ENCODE measurements at places on chromosomes 3 and 15. TPM values are rescaled to one million over a fixed set of nuclear protein-coding genes. Genes with fewer than 3 reads are reported as not detected.

DNA sequence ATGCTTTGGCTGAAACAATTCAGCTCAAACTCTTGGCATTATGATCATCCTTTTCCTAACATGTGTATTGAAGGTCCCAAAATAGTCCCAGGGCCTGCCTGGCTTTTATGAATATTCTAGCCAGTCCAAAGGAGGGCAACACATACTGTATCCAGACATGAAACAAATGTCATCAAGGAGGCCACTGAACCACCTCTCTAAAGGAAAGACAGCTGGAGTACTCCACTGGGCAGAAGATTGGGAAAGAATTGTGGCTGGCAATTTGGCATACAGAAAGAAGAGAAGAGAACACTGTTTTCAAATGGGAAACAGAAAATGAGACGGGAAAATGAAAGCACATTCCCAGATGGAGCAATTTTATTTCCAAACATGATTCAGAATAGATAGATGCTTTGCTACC lies 80.6 kb downstream of the NCEH1 start:
- no peaks in the 10 kb centered on the region for H3K27me3 ChIP-seq
- H3K36me3 ChIP-seq, result no peaks in the 10 kb centered on the region
- no peaks in the 10 kb centered on the region for H3K4me1 ChIP-seq
- no peak overlapping the region for H3K4me3 ChIP-seq

DNA sequence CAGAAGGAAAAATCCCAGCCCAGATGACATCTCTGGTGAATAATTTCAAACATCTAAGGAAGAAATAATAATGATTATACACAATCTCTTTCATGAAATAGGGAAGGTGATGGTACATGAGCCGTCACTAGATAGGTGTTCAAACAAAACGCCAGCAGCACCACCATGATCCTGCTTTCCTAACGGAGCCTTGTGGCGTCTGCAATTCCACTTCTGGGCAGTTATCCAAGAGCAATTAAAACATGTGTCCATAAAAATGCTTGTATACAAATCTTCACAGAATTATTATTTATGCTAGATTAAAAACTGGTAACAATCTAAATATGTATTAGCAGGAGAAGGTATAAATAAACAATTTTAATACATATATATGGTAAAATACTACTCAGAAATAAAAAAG lies 33.7 kb downstream of the RTP4 start:
- no peak overlapping the region for H3K4me3 ChIP-seq
- H3K27me3 ChIP-seq, result peaks cover 22% of the 10 kb centered on the region
- no peaks in the 10 kb centered on the region for H3K36me3 ChIP-seq
- H3K27ac ChIP-seq, result no peak overlapping the region
- DNase-seq, result no peak

DNA sequence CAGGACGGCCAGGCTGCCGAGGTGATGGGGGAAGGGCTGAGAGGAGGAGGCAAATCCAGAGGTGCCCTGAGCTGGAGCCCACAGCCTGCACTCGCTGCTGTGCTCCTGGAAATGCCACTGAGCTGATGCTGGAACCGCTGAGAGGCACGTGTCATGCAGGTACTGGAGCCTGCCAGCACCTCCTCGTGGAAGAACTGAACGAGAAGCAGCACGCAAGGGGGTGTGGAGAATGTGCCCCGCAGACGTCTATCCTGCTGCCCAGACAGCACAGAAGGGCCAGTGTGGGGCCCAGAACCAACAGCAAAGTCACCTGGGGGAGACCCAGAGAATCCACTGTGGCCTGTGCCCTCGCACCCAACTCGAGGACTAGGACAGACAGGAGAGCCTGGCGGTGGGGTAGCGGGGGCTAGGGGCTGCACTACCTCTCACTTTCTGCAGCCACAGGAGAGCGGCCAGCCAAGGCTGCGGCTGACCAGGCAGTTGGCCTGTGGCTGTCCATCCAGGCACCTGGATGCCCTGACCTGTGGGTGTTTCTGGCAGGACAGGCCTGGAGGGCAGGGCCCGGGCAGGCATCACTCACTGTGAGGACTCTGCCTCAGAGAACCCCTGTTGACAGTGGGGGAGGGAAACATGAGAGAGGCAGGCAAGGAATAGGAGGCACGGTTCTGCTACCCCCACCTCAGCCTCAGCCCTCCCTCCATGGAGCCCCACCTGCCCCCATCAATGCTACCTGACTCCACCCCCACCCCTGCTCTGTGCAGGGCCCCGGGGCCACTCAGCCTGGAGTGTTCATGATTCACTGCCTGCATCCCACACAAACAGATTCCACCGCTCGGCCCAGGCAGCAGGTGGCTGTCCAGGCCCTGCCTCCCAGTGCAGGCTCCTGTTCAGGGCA lies 213.1 kb downstream of the TBC1D2B start:
- H3K36me3 ChIP-seq, result no peaks in the 10 kb centered on the region
- H3K4me1 ChIP-seq, result no peaks in the 10 kb centered on the region
- H3K27ac ChIP-seq, result no peak overlapping the region

- peaks cover 11% of the 10 kb centered on the region for H3K36me3 ChIP-seq
- peaks cover 3% of the 10 kb centered on the region for H3K4me1 ChIP-seq
- H3K27me3 ChIP-seq, result no peaks in the 10 kb centered on the region
- no peak overlapping the region for H3K4me3 ChIP-seq
- DNase-seq, result no peak
These were observed 52.4 kb downstream of the SLC6A6 start for GRCh38 chr3:14454639-14455310.

- no peak overlapping the region for H3K27ac ChIP-seq
- H3K4me1 ChIP-seq, result peaks cover 7% of the 10 kb centered on the region
- DNase-seq, result no peak
- peaks cover 14% of the 10 kb centered on the region for H3K27me3 ChIP-seq
- no peaks in the 10 kb centered on the region for H3K36me3 ChIP-seq
- H3K4me3 ChIP-seq, result no peak overlapping the region
These were observed 53.3 kb downstream of the PPARG start for GRCh38 chr3:12342151-12342550.

GRCh38 chr3:179107617-179108016 lies 36.0 kb upstream of the ZMAT3 start:
- no peak overlapping the region for H3K4me3 ChIP-seq
- H3K27me3 ChIP-seq, result peaks cover 10% of the 10 kb centered on the region
- H3K27ac ChIP-seq, result no peak overlapping the region
- H3K4me1 ChIP-seq, result peaks cover 6% of the 10 kb centered on the region
- DNase-seq, result no peak

GRCh38 chr3:111412656-111413055 lies 129.3 kb upstream of the CD96 start:
- no peak overlapping the region for H3K4me3 ChIP-seq
- no peaks in the 10 kb centered on the region for H3K36me3 ChIP-seq
- no peaks in the 10 kb centered on the region for H3K27me3 ChIP-seq

DNA sequence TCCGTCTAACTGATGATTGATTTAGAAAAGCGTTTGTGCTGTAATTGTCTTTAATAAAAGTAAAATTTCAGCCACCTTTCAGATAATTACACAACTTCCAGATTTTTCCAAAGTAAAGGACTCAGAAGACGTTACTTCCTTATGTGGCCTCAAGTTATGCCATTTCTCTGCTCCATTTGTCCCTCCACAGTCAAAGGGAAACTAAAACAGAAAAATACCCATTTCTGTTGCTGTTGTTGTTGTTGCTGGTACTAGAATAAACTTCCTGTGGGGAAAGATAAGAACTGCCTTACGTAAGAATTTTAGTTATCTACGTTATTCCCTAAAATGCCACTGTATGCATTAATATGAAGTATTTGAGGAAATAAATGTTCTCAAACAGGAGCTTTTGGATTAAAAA lies 153.9 kb downstream of the P3H2 start:
- no peaks in the 10 kb centered on the region for H3K36me3 ChIP-seq
- no peaks in the 10 kb centered on the region for H3K27me3 ChIP-seq
- no peak overlapping the region for H3K4me3 ChIP-seq
- peaks cover under 1% of the 10 kb centered on the region for H3K4me1 ChIP-seq
- no peak for DNase-seq

DNA sequence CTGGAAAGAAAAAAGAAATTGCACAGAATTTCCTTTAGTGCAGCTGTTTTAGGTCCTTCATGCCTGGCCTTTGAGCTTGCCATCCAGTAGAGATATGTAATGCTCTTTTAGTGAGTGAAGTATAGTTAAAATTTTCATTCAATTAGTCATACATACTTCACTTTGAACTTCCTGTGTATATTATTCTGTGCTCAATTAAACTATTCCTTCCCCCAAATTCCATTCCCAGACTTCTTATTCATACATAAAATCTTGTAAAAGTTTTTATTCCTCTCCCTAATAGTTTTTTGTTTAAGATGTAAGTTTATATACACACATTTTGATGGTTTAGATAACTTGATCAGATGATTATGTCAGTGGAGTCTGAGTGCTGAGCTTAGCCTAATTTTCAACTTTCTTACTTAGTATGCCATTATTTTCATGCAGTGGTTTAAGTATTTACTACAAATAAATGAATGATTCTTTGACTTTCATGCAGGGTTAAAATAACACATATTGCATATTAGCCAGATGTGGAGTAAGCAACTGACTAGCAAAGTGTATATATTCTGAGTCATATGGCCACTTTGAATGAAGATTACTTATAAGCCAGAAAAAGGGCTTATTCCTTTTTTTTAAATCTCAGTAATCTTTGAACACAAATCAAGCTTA lies 42.5 kb upstream of the ABHD10 start:
- no peaks in the 10 kb centered on the region for H3K36me3 ChIP-seq
- H3K4me1 ChIP-seq, result no peaks in the 10 kb centered on the region
- DNase-seq, result no peak

DNA sequence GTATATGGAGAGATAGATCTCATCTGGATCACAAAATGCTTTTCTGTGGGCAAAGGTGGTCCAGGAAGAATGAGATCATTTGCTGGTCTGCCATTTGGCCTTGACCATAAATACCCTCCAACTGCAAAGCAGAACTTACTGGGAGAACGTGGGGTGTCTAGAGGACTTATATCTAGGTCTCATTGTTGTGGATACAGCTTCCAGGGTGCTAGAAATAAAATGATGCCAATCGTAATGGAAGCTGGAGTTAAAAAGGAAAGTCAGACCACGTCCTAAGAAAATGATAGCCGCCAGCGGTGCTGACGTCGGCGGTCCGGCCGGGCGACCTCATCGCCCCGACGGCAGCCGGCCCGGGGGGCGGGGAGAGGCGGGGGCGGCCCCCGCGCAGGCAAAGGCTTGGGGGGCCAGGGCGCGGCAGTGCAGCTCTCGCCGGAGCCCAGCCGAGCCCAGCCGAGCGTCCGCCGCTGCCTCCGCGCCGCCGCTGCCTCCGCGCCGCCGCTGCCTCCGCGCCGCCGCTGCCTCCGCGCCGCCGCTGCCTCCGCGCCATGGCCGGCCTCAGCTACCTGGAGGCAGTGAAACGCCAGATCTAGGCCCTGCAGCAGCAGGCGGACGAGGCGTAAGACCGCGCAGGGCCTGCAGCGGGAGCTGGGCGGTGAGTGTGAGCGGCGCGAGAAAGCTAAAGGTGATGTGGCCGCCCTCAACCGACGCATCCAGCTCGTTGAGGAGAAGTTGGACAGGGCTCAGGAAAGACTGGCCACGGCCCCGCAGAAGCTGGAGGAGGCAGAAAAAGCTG lies 89.5 kb downstream of the EOMES start:
- DNase-seq, result peak; percentile 27
- peaks cover 42% of the 10 kb centered on the region for H3K4me1 ChIP-seq
- no peaks in the 10 kb centered on the region for H3K27me3 ChIP-seq
- peak overlapping the region; percentile 85 for H3K27ac ChIP-seq
- H3K36me3 ChIP-seq, result peaks cover 1% of the 10 kb centered on the region

DNA sequence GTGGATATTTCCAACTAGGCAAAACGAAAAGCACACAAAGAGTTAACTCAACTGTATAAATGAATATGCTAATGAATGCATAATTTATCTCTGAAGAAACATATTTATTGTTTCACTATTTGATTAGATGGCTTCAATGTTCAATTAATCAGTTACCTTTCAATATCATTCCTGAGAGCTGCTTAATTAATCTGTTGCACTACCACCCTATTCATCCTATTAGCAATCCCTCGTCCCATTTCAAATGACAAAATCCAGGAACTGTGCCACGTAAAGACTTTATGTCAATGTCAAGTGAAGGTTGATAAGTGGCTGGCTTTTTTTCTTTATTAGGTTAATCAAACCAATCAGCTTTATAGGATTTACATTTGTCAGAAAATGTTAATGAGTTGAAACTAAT lies 82.7 kb downstream of the ALCAM start:
- no peak overlapping the region for H3K4me3 ChIP-seq
- H3K4me1 ChIP-seq, result no peaks in the 10 kb centered on the region
- H3K27ac ChIP-seq, result no peak overlapping the region
- no peak for DNase-seq
- H3K27me3 ChIP-seq, result peaks cover 2% of the 10 kb centered on the region

DNA sequence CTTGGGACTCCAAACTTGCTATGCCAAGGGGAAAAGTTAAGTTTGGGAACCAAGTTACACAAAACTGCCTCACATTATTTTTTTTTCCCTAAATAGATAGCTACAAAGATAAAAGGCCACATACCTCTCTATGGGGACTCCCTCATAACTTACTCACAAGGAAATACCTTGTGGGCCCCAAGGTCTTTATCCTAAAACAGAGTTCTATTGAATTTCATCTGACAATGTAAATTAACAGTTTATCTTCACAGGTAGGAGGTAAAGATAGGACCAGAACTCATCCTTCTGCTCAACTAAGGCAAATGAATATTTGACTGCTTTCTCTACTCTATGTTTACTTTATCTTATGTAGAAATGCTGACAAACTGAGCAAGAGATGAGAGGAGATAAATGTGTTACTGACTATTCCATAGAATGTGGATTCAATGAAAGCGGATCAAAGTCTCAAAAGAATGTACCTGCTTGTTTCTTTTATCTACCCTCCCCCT lies 1278.0 kb downstream of the OTOL1 start:
- H3K27ac ChIP-seq, result no peak overlapping the region
- H3K4me1 ChIP-seq, result no peaks in the 10 kb centered on the region
- no peaks in the 10 kb centered on the region for H3K36me3 ChIP-seq
- no peak for DNase-seq
- H3K4me3 ChIP-seq, result no peak overlapping the region

GRCh38 chr3:12392101-12392878 lies 92.0 kb upstream of the TSEN2 start:
- H3K27ac ChIP-seq, result no peak overlapping the region
- H3K27me3 ChIP-seq, result peaks cover 2% of the 10 kb centered on the region
- H3K4me1 ChIP-seq, result peaks cover 19% of the 10 kb centered on the region
- no peaks in the 10 kb centered on the region for H3K36me3 ChIP-seq

DNA sequence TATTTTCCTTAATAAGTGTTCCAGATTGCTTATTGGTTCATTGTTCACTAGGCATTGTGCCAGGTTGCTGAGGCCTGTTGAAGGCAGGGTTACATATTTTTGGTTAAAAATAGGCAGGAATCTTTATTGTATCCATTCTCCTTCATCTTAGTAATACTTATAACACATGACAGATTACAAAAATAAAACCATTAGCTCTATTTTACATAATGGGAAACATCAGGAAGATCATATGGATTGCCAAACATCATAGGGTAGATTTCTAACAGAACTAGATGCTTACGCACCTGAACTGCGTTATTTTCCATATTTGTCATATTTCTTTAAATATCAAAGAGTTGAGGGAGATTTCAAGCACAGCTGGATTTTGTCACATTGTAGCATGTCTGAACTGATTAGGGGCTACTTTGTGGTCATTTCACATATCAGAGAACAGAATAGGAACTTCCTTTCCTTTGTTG lies 462.9 kb upstream of the SGO1 start:
- no peaks in the 10 kb centered on the region for H3K4me1 ChIP-seq
- no peaks in the 10 kb centered on the region for H3K27me3 ChIP-seq
- no peaks in the 10 kb centered on the region for H3K36me3 ChIP-seq
- no peak for DNase-seq
- H3K4me3 ChIP-seq, result no peak overlapping the region
- H3K27ac ChIP-seq, result no peak overlapping the region

PIGZ gene
- total RNA-seq, result 2.7 TPM

FAM81A gene
- total RNA-seq, result 0.73 TPM

ZNF717 gene
- 13.4 TPM for total RNA-seq

TTC21A gene
- 3.8 TPM for total RNA-seq

SCAANT1 gene
- total RNA-seq, result not detected

ZBBX gene
- not detected for total RNA-seq

RTP3 gene
- total RNA-seq, result not detected

HAPLN3 gene
- 75.4 TPM for total RNA-seq

SLCO2A1 gene
- total RNA-seq, result not detected

C3orf49 gene
- not detected for total RNA-seq

Measured in activated CD4-positive, alpha-beta T cell treated with anti-CD3 and anti-CD28 coated beads, Interleukin-2, amount 10 ng/mL, durations not matched to agents 7 days and 5 days (primary cell).